PC-9 (cell line): ENCODE measurements at places on chromosomes 6 and 20. TPM values are rescaled to one million over a fixed set of nuclear protein-coding genes. Genes with fewer than 3 reads are reported as not detected.

GRCh38 chr6:46795816-46796215 is 2.6 kb downstream of the MEP1A start:
- DNase-seq, result no peak
- peaks cover 10% of the 10 kb centered on the region; the same call in 1 of the 2 replicates for H3K4me1 ChIP-seq
- H3K27me3 ChIP-seq, result no peaks in the 10 kb centered on the region

DNA sequence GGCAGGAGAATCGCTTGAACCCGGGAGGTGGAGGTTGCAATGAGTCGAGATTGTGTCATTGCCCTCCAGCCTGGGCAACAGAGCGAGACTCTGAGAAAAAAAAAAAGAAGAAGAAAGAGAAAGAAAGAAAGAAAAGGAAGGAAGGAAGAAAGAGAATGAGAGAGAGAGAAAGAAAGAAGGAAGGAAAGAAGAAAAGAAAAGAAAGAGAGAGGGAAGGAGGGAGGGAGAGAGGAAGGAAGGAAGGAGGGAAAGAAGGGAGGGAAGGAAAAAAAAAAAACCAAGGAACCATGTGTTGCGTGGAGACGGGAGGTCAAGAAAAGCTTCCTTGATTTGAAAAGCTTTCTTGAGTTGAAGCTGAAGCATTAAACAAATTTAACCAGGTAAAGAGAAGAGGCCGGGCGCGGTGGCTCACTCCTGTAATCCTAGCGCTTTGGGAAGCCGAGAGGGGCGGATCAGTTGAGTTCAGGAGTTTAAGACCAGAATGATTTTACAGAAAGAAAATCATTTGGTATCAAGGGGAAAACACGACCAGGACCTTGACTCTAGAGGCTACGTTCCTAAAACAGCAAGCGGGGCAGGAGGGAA is 90.5 kb upstream of the PRSS16 start:
- no peak for DNase-seq
- H3K27ac ChIP-seq, result peak overlapping the region; percentile 57
- no peaks in the 10 kb centered on the region for H3K36me3 ChIP-seq

DNA sequence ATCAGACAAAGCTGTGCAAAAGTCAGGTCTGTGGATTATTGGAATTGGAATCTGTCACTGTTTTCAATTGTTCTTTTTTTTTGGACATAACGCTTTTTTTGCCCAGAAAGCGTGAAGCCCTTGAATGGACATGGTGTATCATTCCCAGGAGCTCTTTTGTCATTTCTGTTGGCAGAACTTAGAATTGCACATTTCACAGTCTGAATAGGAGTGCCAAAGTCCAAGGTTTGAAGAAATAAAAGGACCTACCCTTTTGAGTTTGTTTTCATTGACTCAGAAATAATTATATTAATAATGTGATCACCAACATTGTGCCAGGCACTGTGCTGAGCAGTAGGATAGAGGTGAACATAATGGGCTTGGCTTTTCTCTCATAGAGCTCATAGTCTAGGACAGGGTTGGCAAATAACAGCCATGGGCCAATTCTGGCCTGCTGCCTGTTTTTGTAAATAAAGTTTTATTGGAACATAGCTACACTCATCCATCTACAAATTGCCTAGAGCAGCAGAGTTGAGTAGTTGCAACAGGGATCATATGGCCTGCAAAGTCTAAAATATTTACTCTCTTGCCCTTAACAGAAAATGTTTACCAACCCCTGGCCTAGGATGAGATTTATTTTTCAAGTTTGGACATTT is 62.6 kb upstream of the ATXN1 start:
- H3K36me3 ChIP-seq, result no peaks in the 10 kb centered on the region
- no peaks in the 10 kb centered on the region for H3K4me1 ChIP-seq
- no peak overlapping the region for H3K4me3 ChIP-seq
- H3K27ac ChIP-seq, result no peak overlapping the region
- no peak for DNase-seq

GRCh38 chr6:105326833-105327770 is 75.8 kb downstream of the PREP start:
- no peaks in the 10 kb centered on the region for H3K27me3 ChIP-seq
- peaks cover 27% of the 10 kb centered on the region for H3K4me1 ChIP-seq
- H3K27ac ChIP-seq, result peak overlapping the region; percentile 62
- peak; percentile 83 for DNase-seq
- H3K4me3 ChIP-seq, result no peak overlapping the region; the same call in 1 of the 2 replicates

DNA sequence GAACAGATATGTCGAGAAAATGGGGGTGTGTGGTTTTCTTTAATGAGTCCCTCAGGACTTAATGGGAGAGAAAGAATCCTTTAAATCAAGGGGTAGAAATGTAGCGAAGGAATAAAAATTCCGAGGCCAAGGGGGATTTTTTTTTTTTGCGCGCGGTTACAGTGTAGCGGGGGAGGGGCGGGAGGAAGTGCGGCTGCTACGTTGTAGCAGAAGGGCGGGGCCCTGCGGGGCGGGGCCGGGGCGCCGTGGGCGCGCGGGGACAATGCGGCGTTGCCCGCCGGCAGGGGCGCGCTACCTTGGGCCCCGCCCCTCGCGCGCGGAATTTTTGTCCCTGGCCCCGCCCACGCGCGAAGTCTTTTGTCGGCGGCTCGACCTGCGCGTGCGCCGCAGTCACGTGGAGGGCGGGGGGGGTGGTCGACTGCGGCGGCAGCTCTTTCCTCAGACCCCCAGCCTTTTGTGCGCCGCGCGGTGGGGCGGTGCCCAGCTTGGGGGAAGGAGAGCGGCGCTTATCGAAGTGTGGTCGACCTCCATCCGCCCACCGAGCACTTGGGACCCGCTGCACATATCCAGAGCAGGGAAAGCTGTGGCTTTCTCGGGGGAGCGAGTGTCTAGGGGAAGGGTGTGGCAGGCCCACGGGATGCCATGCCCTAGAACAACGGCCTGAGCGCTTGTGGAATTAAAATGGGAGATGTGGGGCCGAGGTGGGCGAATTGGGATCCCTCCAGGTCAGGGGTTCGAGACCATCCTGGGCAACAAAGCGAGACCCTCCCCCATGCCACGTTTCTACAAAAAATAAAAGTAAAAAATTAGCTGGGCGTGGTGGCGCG is 1.3 kb downstream of the TUBB start:
- peak; percentile 63 for DNase-seq
- H3K27ac ChIP-seq, result peak overlapping the region; percentile 68
- H3K4me1 ChIP-seq, result peaks cover 33% of the 10 kb centered on the region
- H3K4me3 ChIP-seq, result peak overlapping the region; percentile 85

DNA sequence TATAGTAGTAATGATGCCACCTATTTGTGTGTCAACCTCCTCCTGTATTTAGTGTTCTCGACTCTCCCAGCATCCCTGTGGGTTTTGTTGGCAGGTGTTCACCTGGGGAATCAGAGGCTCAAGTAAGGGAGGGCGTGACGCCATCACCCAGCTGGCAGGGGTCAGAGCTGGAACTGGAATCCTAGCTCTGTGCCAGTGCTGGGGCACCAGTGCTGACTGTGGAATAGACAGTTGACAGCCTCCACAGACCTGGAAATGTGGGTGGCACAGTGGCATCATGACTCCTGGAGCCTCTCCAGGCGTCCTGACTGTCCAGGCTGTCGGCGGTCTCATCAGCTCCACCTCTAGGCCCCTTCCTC is 102.8 kb downstream of the SYCP2 start:
- no peaks in the 10 kb centered on the region for H3K36me3 ChIP-seq
- peak overlapping the region; percentile 75 for H3K27ac ChIP-seq
- DNase-seq, result no peak
- no peaks in the 10 kb centered on the region for H3K27me3 ChIP-seq

- no peaks in the 10 kb centered on the region for H3K27me3 ChIP-seq
- no peaks in the 10 kb centered on the region for H3K36me3 ChIP-seq
- no peak overlapping the region for H3K27ac ChIP-seq
- no peak overlapping the region for H3K4me3 ChIP-seq
- DNase-seq, result no peak
Observed at GRCh38 chr6:93789532-93789931, 370.2 kb upstream of the EPHA7 start.

Gene BCAS4
- 7.6 and 12.4 TPM in 2 replicates for total RNA-seq

Gene ULBP2
- total RNA-seq, result 2.9 and 4.4 TPM in 2 replicates

Gene GPX5
- not detected in 2 replicates for total RNA-seq

Gene PNLDC1
- total RNA-seq, result 0.20 TPM in 1 of 2 replicates, not detected in the other

Gene CST5
- 0.93 and 2.2 TPM in 2 replicates for total RNA-seq

Gene PMEPA1
- 163 and 177 TPM in 2 replicates for total RNA-seq

Gene KIFC1
- total RNA-seq, result 82.9 and 91.4 TPM in 2 replicates
